AG09319 (cell line): ENCODE measurements at places on chromosomes 5 and 9.

GRCh38 chr5:71492817-71493615, 37.6 kb downstream of the BDP1 start:
- DNase-seq = no peak

DNA sequence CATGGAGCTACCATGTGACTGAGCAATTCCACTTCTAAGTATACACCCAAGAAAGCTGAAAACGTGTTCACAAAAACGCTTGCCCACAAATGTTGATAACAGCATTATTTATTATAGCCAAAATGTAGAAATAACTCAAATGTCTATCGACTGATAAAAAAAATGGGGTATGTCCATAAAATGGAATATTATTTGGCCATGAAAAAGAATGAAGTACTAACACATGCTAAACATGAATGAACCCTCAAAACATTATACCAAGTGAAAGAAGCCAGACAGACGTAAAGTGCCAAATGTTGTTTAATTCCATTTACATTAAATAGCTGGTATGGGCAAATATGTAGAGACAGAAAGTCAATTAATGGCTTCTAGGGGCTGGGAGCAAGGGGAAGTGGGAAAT, 184.9 kb upstream of the IRX2 start:
- DNase-seq = no peak

DNA sequence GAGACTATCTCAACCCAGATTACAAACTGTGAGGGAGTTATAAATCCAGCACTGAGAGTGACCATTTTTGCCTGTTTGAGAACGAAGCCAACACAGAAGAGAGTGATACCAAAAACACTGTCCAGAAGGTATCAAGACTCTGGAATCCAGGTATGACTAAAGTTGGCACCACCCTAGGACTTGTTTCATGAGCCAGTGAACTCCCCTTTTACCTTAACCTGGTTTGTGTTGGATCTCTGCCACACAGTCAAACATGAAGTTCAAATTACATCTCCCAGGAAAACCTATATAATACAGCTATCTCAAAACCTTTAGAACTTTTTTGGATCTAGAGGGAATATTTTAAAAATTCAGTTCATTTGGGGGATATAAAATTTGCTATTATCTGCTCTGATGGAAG, 11.4 kb downstream of the ZBTB5 start:
- DNase-seq = no peak

GRCh38 chr5:68682400-68683160, 411.2 kb upstream of the SLC30A5 start:
- DNase-seq = no peak

- no peak for DNase-seq
Measured at GRCh38 chr5:176883700-176884570, 15.2 kb downstream of the HK3 start.

DNA sequence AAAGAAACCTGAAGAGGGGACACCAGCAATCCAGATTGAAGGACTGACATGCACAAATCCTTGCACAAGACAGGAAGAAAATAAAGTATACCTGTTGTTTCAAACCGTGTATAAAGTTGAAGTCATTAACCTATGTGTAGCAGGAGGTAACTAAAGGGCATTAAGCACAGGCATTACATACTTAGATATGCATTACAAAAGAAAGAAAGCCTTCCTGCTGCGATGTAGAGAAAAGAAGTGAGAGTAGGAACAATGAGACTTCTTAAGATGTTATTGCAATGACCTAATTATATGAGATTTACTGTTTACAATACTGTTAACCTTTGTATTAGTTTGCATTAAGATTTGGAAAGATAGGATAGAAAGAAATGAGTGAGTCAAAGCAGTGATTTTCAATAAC, 308.9 kb upstream of the PTPRD start:
- no peak for DNase-seq

- DNase-seq = no peak
Measured at GRCh38 chr9:85162822-85163221, 493.3 kb downstream of the NTRK2 start.
